ENCODE measurements at places on chromosomes 4 and X.

DNA sequence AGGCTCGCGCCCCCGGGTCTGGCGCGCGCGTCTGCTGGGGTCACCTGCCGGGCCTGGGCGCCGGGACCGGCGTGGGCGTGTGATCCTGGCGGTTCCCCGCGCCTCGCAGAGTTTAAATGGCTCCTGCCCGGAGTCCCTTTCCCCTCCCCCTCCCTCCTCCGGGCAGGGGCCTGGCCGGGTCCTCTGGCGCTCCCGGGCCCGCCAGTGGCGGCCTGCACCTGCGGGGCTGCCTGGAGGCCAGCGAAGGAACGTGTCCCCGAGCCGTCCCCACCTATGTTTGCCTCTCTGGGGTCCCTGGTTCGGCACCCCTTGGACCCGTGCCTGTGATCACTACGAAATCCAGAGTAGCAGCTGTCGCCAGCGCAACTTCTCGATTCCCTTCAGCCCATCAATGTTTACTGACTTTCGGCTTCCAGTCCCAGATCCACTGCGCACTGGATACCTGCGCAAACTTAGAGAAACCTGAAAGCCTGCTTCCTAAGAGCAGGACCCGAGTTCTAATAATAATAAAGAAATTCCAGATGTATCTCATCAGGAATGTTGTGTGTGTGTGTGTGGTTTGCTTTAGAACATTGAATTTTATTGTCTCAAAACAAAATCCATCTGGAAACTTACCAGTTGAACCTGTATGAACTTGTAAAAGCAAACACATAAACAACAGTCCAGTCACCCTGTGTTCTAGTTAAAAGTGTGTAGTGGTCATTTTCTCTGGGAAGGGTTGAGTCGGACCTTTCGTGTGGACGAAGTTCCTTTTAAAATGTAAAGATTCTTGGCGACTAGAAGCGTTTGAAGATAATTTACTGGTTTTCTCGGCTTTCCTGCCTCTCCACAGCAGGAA, 788 bp downstream of the SHROOM2 start:
- no peak for DNase-seq

DNA sequence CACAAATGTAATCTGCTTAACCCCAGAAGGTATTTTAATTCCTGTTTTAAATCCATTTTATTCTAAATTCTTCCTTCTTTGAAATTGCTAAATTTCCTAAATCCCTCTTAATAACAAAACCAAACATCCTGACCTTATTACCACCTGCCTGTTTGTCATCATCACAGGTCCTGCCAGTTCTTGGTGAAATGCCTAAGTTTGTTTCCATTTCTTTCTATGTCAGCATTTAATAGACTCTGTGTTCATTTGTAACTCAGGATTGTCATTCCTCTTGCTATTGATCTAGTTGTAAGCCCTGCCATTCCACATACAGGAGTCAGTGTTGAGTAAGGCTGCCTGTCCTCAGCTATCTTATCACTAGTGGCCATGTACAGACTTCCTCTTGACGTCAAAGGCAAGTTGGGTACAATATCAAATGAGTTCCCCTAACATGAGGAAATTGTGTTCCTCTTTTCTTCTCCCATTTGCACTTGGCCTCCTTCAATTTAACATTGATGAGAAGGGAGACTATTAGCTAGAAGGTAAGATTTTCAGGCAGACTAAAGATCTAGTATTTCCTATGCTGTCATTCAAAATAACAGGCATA, 440.1 kb downstream of the AFF2 start:
- peak; percentile 8 for DNase-seq

DNA sequence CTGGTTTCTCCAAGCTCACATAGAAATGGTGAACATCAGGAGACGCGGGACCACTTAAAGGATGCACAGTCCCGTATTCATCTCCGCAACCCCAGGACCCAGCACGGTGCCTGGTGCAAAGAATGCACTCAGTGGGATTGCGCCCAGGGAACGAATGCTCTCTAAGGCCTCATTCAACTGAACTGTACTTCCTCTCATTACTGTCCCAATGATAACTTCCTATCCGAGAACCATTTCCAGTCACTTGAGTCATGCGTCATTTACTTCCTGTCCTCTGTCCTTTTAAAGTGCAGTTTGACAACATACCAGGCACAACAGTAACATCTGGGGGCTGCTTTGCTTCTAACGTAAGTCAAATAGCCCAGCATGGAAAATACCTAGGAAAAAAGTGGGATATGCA, 75.7 kb downstream of the RBM47 start:
- peak; percentile 75 for DNase-seq

- DNase-seq, result no peak
Measured at GRCh38 chrX:96376266-96376665, 308.4 kb upstream of the DIAPH2 start.

DNA sequence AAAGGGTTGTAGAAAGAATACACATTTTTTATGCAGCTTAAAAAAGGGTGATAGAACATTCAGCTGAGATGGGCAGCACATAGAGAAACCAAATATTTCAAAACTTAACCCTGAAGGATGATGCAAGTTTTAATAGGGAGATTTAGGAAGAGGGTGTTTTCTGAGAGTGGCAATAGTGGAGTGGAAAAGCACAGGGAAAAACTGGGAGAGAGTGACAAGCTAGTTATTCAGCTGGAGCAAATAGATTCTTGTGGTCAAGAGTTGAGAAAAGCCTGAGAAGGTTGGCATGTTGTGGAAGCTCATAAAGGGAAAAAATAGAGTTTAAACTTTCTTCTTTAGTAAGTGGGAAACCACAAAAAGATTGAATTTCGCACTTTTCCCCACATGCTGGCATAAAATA, 359.6 kb upstream of the PITX2 start:
- DNase-seq, result no peak

Data from KBM-7 (cell line).